T-cell (primary cell): ENCODE measurements at places on chromosomes 6 and 20.
A peak's percentile ranks its signal among the peaks of the same experiment; 100 is the strongest.

DNA sequence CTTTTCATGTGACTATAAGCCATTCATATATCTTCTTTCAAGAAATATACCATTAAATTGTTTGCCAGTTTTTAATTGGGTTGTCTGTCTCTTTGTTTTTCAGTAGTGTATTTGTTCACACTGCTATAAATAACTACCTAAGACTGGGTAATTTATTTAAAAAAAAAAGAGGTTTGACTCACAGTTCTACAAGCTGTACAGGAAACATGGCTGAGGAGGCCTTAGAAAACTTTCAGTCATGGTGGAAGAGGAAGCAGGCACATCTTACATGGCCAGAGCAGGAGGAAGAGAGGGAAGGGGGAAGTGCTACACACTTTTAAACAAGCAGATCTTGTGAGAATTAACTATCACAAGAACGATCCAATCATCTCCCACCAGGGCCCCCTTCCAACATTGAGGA lies 255.3 kb downstream of the EPM2A start:
- DNase-seq, result no peak

DNA sequence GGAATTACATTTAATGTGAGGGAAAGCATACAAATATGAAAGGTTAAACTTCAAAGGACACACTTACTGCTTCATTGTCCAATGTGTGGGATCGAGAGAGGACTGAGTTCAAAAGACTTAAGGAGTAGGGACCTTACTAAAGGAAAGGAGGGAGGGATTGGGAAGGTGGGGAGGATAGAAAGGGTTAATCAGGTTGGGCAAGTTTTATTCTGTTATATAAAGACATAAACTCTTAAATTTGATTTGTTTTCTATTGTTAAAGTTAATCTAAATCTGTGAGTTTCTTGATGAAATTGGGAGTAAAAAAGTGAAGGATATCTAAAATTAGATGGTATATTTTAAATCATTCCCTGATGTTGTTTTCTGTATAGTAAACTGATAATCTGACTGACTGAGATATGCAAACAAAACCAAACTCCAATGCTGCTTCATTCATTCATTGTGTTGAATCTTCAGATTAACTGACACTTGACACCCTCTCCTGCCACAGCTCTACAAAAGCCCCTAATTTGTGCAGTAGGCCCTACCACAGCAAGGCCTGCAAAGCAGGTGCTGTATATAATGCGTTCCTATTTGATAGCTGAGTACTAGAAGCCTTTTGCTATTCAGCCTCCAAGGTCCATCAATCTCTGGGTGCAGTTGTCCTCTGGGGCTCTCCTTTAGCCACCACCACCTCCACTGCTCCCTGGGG lies 1.3 kb upstream of the UBE2J1 start:
- DNase-seq, result no peak

DNA sequence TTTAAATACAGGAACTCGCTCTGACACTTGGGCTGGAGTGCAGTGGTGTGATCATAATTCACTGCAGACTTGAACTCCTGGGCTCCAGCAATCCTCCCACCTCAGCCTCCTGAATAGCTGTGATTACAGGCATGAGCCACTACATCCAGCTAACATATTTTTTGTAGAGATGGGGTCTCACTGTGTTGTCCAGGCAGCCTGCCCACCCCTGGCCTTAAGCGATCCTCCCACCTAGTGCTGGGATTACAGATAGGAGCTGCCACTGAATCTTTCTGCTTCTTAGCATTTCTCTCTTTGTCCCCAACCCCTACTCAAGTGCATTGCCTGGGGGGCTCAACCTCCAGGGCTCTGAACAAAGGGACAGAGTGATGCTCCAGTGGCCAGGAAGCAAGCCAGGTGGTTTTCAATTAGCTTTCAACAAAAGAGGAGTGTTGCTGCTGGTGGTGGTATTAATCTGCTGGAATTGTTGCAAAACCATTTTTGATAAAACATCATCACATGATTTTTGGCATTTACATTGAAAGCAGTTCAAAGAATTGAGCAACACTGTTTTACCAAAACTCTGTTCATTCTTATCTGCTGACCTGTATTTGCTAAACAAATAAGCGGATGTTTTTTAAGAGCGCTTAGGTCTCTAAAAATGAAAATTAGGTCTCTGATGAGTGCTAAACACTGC lies 40.4 kb upstream of the BPIFA2 start:
- no peak for DNase-seq

DNA sequence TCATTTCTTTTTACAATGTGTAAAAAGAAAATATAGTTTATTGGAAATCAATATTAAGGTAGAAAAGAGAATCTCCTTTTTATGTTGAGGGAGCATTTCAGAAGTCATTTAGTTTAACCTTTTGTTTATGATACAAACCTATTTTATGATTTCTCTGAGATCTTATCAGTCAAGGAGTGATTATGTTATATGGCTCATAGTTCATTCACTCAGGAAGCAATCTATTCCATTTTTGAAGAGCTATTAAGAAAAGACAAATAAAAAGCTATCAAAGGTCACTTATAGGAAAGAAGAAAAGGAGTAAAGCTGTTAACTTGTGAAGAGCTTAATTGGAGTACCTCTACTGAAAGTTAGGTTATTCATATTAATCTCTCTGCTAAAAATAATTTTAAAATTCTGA lies 526.6 kb upstream of the JAG1 start:
- no peak for DNase-seq

DNA sequence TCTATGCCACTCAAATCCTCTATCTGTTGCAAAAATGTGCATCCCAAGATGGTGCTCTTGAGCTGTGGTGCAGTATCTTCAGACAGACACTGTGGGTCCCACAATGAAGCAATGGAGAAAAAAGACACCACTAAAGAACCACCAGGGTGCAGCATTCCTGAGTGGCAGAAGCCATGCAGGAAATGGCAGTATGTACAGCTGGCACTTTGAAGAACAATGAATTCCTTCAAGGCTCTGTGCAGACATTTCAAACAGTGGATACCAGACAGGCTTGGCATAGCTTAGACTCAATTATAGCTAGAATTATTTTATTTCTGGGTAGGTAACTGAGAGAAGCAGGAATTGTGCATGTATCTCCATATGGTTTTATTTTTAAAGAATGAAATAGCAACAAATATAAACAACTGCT lies 24.0 kb upstream of the HDAC2 start:
- peak; percentile 18 for DNase-seq

- DNase-seq, result no peak
Measured at GRCh38 chr6:52976591-52977035, 18.5 kb downstream of the GSTA4 start.

DNA sequence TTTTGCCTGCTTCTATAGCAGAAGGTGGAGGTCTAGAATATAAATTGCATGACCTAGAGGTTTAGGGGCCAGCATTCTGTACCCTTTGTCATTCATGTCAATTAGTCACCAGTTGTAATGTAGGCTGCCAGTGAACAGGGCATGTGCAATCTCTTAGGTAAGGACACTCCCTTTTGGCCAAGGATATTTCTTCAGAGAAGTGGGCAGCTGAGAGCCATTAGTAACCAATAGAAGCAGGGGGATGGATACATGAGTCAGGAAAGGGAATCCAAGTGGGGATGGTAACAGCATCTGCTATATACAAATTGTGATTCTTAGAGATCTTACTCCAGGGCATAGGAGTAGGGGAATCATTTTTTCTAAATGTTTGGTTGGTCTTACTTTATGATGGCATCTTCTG lies 494.2 kb upstream of the JAG1 start:
- DNase-seq, result no peak

GRCh38 chr6:46243754-46244153 lies 73.0 kb upstream of the ENPP5 start:
- DNase-seq, result no peak

- DNase-seq, result no peak
Measured at GRCh38 chr20:46951840-46952497, 57.3 kb downstream of the EYA2 start.

DNA sequence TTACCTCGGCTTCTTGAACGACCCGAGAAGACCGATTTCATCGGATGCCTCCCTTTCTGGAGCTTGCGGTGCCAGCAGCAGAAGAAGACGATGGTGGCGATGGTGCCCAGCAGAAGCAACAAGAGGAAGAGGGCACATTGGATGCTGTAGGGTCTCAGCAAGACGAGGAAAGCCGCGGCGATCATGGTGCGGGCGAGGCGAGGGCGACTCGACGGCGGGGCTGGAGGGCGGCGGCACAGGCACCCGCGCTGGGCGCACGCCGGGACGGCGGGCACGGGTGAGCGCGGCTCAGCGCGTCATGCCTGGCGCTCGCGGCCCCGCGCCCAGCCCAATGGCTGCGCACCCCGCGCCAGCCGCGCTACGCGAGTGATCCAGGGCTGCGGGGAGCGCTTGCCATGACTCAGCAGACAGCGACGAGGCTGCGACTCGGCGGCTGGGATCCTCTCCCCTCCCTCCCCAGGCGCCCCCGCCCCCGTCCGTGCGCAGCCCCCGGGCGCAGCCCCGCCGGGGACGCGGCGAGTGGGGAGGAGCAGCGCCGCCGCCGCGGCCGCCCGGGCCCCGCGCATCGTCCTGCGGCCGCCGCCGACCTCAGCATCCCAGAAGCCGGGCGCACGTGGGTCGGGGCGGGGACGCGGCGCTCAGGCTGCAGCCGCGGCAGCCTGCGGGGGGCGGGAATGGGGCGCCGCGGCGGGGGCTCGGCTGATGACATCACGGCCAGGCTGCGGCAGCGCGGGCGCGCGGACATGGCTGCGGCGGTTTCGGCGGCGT lies at the start of gene BEND6:
TSS of gene BEND6 (plus strand) at position 705 of the 768 bp plus-strand sequence. CDS start 26,704 bp downstream, outside the sequence.
- peak; percentile 5 for DNase-seq

- no peak for DNase-seq
Measured at GRCh38 chr6:83310046-83310445, 116.9 kb downstream of the RWDD2A start.

- DNase-seq, result no peak
Measured at GRCh38 chr6:35154262-35154661, 13.1 kb upstream of the TCP11 start.

DNA sequence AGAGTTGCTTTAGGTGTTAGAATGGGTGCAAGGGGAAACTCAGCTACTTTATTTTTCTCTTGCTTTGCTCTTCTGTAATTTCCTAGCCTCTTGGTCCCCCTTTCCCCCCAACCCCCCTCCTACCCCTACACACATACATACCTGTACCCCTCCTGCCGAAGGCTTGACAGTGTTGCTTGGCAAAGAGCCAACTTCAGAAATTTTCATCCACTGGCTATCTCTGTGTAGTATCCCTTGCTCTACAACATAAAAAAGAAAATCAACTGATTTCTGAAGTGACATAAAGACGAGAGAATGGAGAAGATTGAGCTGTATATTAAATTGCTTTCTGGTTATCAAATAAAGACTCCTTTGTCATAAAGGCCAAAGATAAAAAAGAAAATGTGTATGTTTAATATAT lies 498.1 kb upstream of the SOX4 start:
- DNase-seq, result no peak

DNA sequence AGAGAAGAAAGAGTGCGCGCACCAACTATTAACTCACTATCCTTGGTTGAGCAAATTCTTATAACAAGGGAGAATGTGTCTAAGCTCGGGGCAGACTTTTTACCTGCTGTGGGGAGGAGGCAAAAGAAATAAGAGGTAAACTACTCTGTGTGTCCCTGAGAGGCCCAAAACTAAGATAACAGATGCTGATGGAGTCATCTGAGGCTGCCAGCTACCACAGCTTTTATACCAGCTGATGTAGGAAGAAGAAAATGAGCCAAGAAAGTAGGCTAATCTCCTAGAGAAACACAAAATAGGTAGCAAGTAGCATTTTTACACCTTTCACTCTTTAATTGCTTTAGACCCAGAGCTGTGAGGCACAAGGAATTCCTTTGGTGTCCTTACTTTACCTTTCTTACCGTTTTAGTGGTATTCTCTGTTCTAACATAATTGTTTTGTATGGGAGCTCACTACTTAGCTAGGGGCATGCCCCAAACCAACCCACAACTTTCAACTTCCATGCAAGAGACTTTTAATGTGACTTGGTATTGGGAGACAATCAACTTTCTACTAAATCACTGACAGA lies 27.8 kb upstream of the PIM1 start:
- DNase-seq, result no peak

- DNase-seq, result no peak
Measured at GRCh38 chr20:19291024-19291817, 78.8 kb downstream of the SLC24A3 start.

DNA sequence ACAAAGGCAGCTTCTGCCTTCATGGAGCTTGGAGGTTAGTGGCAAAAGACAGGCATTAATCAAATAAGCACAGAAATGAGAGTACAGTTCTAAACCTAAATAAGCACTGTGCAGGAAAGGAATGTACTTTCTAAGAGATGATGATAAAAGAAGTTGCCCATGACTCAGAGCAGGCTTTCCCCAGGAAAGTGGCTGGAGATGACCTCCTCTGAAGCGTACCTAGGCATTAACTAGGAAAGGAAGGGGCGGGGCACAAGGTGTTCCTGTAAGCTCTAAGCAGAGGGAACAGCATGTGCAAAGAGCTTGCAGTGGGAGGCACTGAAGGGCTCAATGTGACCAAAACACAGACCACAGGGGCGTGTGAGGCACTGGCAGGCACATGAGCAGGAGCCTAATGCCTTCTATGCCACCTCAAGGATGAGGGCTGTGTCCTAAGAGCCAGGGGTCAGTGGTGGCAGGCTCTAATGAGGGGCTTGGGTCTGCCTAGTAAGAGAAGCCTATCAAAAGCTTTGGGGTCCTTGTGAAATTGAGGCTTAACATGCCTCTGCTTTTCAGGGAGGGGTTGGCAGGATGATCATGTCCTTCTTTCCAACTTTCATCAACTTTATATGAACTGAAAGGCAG lies 4.9 kb downstream of the SSTR4 start:
- DNase-seq, result no peak
